ENCODE measurements at places on chromosomes 7 and 10.

- no peak for DNase-seq
These were observed 22.3 kb downstream of the CNTNAP2 start for GRCh38 chr7:146138926-146139325.

DNA sequence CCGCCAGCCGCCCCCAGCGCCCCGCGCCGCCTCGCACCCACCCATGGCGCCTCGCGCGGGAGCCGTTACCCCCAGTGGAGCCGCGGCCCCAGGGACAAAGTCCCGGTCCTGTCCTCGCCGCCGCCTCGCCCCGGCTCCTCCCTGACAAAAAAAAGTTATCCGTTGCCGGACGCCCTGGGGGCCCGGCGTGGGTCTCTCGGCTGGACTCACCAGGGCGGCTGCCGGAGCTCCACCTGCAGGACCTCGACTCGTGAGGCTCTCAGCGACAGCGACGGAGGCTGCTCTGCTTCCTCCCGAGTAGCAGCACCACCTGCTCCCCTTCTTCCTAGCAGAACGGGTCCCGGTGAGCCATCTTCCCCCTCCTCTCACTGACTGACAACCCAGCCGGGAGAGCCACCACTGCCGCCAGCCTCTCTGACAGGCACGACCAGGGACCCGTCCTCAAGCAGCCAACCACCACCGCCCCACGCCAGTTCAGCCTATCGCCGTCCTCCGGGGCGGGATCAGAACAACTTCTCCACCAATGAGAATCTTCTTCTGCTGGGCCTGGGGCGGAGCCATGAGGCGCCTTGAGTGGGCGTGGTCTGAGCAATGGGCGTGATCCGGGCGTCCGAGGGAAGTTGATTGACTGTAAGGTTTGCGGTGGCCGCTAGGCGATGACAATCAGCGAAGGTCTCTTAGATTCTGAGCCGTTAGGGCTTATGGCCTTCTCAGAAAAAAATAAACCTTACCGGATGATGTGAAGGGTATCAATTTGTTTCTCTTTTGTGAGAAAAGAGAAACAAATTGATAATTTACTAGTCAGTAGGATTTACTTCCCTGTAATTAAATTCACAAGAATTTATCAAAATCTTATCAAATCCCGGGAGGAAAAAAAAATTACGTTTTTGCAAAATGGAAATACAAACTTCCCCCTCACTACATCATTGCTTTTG, at the start of gene HYCC1:
TSS of gene HYCC1 (minus strand) at position 416 of the 935 bp plus-strand sequence. CDS start 23,019 bp downstream, outside the sequence.
- DNase-seq: peak; percentile 99

GRCh38 chr7:99008181-99008631, 129.9 kb downstream of the TRRAP start:
- no peak for DNase-seq

DNA sequence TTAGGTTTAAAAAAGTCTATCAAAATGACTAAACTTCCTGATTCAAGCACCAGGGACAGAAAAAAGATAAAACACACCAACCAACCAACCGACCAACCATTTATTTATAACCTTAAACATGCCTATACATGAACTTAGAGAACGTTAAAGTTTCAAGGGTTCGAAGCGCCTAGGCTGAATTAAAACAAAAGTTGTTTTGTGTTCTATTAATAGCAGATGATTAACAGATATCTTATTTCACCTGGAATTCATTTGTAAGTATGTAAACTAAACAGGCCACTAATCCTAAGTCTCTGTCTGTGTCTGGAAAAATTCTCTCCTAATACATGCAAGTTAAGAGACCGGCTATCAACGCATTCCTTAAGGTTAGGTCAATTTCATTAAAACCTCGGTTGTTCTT, 1.4 kb downstream of the BAIAP2L1 start:
- DNase-seq: no peak
